ENCODE measurements at places on chromosomes 1 and 21.
A peak's percentile ranks its signal among the peaks of the same experiment; 100 is the strongest.

DNA sequence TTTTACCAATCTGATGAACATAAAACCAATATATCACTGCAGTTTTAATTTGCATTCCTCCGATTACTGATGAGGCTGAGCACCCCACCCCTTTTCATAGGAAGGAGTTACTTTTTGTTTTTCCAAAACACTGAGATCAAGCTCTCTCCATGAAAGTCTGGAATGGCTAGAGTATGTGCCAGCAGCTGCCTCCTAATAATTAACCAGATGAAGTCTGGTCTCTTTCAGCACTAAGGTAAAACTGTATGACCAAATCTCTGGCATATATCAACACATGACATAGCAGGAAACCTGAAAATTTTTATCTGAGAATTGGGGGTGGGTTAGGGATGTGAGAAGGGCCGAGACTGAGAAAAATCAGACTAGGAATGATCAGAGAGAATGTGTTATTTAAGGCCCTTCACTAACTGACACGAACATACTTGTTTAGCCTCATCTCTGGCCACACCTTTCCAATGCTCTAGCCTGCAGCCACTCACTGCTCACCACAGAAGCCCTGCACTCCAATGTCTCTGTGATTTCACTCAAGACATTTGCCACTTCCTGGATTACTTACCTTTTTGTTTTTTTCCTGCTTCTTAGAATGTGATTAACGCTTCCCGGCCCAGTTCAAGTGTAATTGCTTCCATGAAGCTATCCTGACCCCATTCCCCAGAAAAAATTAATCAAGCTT is 34.7 kb downstream of the WASF2 start:
- no peak for DNase-seq

DNA sequence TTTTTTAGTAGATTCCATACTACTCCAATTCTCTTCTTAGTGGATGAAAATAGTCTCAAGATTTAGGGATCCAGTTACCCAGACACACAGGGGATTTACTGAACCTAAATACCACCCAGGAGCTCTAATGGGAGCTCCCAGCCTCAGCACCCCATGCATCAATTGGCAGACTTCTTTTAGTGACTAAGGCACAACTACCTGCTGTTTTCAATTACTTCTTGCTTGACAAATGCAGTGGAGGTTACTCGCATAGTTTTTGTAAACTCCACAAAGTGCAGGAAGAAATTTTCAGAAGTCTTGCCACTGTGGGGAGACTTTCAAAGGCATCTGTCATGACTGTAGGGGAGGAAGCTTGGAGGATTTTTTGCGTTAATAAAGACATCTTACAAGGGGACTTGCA is 35.5 kb upstream of the MAP10 start:
- peak; percentile 13 for DNase-seq

GRCh38 chr21:44929242-44929798 is 8.6 kb upstream of the ITGB2 start:
- DNase-seq, result no peak

DNA sequence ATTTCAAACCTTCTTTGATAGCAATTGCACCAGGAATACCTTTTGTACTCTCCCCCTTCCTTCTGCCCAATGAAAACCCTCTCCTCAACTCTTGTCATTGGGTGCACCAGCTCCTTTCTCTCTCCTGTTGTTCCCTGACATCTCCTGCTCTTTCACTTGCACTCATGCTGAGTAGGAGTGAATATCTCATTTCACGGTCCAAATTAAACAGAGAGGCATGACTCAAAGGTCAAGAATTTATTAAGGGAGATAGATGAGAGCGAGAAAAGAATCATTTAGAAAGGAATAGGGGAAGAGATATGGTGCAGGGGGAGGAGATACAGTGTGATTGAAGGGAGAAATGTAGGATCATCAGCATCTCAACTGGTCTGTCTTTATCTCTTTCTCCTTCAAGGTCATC is 22.1 kb downstream of the AIM2 start:
- DNase-seq, result no peak

DNA sequence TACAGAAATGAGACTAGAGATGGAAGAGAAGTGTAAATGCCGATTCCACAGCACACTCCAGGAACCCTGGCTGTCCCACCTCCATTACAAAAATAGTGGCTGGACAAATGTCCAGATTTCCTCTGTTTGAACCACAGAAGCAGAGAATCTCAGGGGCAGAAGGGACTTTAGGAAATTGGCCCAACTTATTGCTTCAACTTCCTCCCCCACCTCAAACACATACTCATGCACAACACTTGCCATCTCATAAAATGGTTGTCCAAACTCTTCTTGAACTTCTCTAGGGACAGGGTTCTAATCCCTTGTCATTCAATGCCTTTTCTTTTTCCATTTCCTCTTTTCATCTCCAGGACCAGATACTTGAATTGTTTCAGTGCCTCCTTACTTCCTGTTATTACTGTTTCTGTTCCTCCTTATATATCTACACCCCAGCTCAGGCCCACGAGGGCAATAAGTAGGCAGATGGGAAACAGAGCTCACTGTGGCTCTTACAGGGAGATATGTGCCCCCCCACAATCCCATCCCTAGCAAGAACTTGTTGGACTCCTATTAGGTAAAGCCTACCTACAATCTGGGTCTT is 8.5 kb upstream of the B4GALT3 start:
- DNase-seq, result no peak

- DNase-seq, result no peak
These were observed 44.5 kb upstream of the DARS2 start for GRCh38 chr1:173779936-173780335.

- no peak for DNase-seq
These were observed 158.2 kb upstream of the KLHDC7A start for GRCh38 chr1:18322368-18323032.

- DNase-seq, result no peak
These were observed 12.0 kb downstream of the SYT11 start for GRCh38 chr1:155871390-155871789.

- DNase-seq, result no peak
These were observed 315.0 kb upstream of the LRRC7 start for GRCh38 chr1:69252696-69253095.

DNA sequence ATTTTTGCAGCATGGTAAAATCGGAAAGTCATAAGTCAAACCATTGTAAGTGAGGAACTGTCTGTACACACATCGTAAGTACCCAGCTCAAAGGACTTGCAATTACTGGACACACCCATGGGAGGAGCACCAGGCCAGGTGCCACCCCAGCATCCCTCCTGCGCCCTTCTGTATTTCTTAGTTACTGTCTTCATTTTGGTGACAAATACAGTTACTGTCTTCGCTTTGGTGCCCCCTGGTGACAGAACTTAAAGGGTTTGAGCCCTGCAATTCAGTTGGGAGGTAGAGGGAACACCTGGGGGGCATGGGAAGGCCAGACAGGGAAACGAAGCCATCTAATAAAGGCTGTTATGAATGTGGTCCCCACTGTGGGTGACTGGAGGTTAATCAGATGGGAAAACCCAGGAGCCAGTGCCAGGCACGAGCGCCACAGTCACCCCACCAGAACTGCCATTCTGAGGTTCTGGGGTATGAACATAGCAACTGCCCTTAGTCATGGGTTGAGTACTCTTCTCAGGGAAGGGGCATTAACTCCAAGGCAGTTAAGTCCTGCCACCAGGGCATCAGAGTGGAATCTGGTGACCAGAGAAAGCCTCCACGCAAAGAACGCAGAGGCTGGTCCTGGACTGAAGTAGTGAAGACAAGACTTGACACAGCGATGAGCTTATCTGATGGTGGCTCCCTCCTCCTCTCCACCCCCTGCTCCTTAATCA is 612.9 kb downstream of the PTPRU start:
- DNase-seq, result no peak

- DNase-seq, result no peak
These were observed 272.1 kb downstream of the GRIK1 start for GRCh38 chr21:29667651-29668050.

GRCh38 chr1:21590126-21590880 is 78.9 kb downstream of the RAP1GAP start:
- DNase-seq, result no peak

Data from AG09309 (cell line).